ENCODE measurements at places on chromosomes 1 and 21. TPM values are rescaled to one million over a fixed set of nuclear protein-coding genes. Genes with fewer than 3 reads are reported as not detected.

KRTAP12-3 gene
- not detected for total RNA-seq

PCAT6 gene
- total RNA-seq = not detected

USP21 gene
- total RNA-seq = 12.5 TPM

COL24A1 gene
- 13.7 TPM for total RNA-seq

ZBTB8A gene
- 30.1 TPM for total RNA-seq

All from urinary bladder (tissue), 4 donors.